Activated CD4-positive, alpha-beta T cell treated with anti-CD3 and anti-CD28 coated beads, Interleukin-2, amount 10 ng/mL, durations not matched to agents 24 days and 14 days (primary cell): ENCODE measurements at places on chromosomes 16 and 17. TPM values are rescaled to one million over a fixed set of nuclear protein-coding genes. Genes with fewer than 3 reads are reported as not detected.

Gene TMEM235
- not detected in 2 replicates for total RNA-seq

GRCh38 chr16:57530104-57530521, 6.3 kb downstream of the CCDC102A start:
- peaks cover 49% of the 10 kb centered on the region for H3K4me1 ChIP-seq
- H3K27me3 ChIP-seq, result no peaks in the 10 kb centered on the region
- H3K27ac ChIP-seq, result peak overlapping the region; percentile 97
- H3K4me3 ChIP-seq, result peak overlapping the region; percentile 84
- peaks cover 8% of the 10 kb centered on the region for H3K36me3 ChIP-seq

- peaks cover 12% of the 10 kb centered on the region for H3K36me3 ChIP-seq
- DNase-seq, result no peak
- no peaks in the 10 kb centered on the region for H3K27me3 ChIP-seq
- H3K4me1 ChIP-seq, result peaks cover 44% of the 10 kb centered on the region
These were observed 526 bp downstream of the ZZEF1 start for GRCh38 chr17:4142107-4142900.

Gene GINS2
- 87.4 and 93.0 TPM in 2 replicates for total RNA-seq

DNA sequence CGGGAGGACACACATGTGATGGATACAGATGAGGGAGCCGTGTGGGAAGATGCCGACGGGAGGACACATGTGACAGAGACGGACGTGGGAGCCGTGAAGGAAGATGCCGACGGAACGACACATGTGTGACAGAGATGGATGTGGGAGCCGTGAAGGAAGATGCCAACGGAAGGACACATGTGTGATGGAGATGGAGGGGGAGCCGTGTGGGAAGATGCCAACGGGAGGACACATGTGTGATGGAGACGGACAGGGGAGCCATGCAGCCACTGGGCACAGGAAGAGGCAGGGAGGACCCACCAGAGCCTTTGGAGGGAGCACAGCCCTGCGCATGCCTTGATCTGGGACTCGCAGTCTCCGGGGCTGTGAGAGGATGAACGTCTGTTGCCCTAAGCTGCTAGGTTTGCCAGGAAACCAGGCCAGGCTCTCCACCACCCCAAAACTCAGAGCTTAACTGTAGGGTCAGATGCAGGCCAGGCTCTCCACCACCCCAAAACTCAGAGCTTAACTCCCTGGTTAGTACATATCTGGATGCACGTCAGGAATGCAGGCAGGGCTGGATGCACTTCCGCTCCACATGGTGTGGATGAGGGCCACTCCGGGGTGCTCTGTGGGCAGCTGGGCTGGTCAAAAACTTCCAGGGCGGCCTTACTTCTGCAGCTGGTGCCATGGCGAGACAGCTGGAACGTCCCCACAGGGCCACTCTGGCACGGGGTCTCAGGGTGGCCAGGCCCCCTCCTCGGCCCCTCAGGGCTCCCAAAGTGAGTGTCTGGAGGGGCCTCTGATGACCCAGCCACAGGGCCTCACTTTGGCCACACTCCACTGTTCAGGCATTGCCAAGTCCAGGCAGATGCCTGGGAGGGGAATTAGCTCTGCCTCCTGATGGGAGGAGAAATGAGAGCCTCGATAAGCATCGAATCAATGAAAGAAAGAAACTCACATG, 47.7 kb upstream of the ZNF469 start:
- no peak for DNase-seq
- no peaks in the 10 kb centered on the region for H3K27me3 ChIP-seq
- no peaks in the 10 kb centered on the region for H3K36me3 ChIP-seq
- H3K27ac ChIP-seq, result no peak overlapping the region

DNA sequence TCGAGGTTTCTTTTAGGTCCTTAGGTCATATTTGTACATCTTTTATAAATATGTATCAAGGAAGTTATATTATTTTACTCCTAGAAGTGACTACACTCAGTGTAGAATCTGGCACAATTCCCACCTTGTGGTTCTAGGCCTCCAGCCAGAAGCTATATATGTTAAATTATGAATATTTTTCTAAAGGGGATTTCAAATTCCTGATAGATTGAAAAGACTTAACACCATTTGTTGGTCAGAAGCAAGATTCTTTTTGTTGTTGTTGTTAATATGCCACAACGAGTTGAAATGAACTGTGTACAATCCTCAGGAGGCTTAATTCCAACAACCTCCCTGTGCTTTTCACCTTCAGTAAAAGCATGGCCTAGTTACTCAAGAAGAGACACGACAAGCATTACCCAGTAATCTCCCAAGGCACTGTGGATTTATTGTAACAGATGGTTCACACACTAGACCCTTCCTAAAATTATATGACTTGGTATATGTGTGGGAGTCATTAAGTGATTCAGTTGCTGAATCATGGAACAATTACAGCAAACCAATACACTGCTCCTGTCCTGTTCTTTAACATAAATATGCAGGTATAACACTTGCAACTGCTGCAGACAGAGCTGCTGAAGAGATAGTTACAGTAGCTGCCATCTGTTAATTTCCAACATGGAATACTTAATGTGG, 964.4 kb upstream of the GOT2 start:
- H3K36me3 ChIP-seq, result no peaks in the 10 kb centered on the region
- no peak overlapping the region for H3K27ac ChIP-seq
- no peak for DNase-seq

DNA sequence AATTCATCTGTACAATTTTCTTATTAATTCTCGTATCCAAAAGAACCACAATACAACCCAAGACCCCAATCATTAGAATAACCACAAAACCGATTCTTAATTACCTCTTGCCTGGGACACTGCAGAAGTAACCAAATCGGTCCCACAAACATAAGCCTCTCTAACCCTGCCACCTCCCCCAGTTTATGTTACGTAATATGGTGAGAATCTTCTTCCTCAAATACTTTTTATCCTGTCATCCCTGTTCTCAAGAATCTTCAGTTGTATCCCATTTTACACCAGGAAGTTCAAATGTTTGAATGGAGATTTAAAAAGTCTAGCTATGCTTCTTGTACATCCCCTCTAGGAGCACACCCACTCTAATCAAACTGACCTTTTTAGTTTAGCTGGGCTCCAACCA, 269.3 kb upstream of the TBX2 start:
- H3K27me3 ChIP-seq, result peaks cover 3% of the 10 kb centered on the region
- H3K4me1 ChIP-seq, result peaks cover 4% of the 10 kb centered on the region
- no peak overlapping the region for H3K27ac ChIP-seq
- H3K36me3 ChIP-seq, result no peaks in the 10 kb centered on the region
- DNase-seq, result no peak
- no peak overlapping the region for H3K4me3 ChIP-seq

Gene GJD3
- total RNA-seq, result 0.23 and 0.38 TPM in 2 replicates

- DNase-seq, result peak; percentile 37
- no peak overlapping the region for H3K27ac ChIP-seq
- no peak overlapping the region for H3K4me3 ChIP-seq
- no peaks in the 10 kb centered on the region for H3K36me3 ChIP-seq
- H3K27me3 ChIP-seq, result peaks cover 4% of the 10 kb centered on the region
These were observed 33.2 kb upstream of the FAM20A start for GRCh38 chr17:68634345-68634876.

- no peak for DNase-seq
- H3K4me3 ChIP-seq, result no peak overlapping the region
- H3K27me3 ChIP-seq, result peaks cover 6% of the 10 kb centered on the region
- H3K4me1 ChIP-seq, result no peaks in the 10 kb centered on the region
- no peaks in the 10 kb centered on the region for H3K36me3 ChIP-seq
- no peak overlapping the region for H3K27ac ChIP-seq
These were observed 28.9 kb upstream of the GNA13 start for GRCh38 chr17:65085397-65085796.

DNA sequence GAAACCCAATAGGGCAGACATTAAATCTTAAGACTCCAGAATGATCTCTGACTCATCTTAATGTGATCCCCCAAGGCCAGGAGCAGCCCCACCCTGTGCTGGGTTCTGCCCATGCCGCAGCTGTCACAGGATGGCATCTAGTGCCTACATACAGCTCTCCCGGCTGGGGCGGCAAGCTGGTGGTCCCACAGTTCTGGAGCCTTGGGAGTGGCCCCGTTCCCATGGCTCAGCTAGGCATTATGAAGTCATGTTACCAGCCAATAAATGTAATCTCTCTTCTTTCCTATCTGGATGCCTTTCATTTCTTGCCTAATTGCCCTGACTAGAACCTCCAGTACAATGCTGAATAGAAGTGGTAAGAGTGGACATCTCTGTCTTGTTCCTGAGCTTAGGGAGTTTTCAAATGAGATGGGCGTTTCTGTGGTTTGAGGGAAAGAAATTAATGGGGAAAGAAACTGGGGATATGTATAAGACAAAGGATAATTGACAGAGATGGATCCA, 95.7 kb upstream of the DNAH17 start:
- no peak overlapping the region for H3K4me3 ChIP-seq
- no peaks in the 10 kb centered on the region for H3K27me3 ChIP-seq
- peaks cover 50% of the 10 kb centered on the region for H3K36me3 ChIP-seq
- no peak for DNase-seq

Gene MYLK3
- 0.23 and 1.0 TPM in 2 replicates for total RNA-seq

Gene CORO1A
- total RNA-seq, result 748 and 758 TPM in 2 replicates

DNA sequence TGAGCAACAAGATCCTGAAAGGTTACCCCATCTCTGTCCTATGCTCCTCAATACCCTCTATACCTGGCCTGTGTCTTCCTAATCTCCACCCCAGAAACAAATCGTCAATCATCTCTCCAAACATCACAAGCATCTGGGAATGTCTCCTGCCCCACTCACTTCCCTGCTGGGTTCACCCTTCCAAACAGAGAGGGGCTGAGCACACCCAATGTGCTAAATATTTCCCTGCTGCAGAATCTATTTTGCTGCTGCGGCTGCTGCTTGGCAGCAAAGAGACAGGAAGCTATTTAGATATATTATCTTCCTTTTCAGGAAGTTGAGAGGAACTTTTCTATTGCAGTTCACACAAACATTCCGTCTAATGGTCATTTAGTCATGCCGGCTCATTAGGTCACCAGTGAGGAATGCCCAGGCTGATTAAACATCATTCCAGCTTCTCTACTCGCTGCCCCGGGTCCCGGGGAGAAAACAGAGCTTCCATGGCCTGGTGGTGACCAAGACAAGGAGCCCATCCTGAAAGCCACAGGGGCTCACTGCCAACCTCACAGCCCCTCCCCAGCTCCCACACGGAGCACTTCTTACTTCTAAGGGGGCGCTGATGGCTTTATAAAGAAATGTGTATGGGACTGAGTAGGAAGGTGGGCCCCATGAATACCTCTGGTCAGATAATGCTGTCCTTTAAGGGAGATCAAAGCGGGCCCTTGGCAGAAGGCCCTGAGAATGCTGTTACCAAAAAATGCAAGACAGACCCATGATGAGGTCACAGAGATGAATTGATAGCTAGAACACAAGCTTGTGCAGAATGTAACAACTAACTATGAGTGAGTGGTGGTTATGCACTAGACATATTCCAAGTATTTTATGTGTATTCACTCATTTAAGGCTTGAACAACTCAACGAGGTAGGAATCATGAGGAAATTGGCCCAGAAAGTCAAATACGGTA, 218.3 kb downstream of the SOX9 start:
- H3K4me3 ChIP-seq, result no peak overlapping the region
- no peak overlapping the region for H3K27ac ChIP-seq
- no peaks in the 10 kb centered on the region for H3K4me1 ChIP-seq
- DNase-seq, result no peak
- peaks cover 1% of the 10 kb centered on the region for H3K27me3 ChIP-seq

DNA sequence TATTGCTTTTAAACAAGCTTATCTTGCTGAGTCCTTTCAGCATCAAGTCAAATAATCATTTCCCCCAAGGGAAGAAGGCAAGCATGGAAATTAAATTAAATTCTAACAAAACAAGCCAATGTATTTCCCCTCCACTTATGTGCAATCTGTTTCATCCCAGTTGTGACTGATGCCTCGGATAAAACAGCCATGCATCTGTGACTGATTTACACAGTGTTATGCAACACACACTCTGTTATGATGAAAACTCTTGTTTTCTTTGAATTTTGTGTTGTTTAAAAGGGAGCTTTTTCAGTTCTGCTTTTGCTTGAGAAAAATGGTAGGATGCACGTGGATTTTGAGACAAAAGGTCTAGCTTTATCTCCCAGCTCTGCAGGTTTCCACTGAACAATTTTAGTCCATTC, 32.6 kb downstream of the TMEM100 start:
- peaks cover 8% of the 10 kb centered on the region for H3K27me3 ChIP-seq
- no peak for DNase-seq
- no peaks in the 10 kb centered on the region for H3K36me3 ChIP-seq
- no peak overlapping the region for H3K4me3 ChIP-seq

DNA sequence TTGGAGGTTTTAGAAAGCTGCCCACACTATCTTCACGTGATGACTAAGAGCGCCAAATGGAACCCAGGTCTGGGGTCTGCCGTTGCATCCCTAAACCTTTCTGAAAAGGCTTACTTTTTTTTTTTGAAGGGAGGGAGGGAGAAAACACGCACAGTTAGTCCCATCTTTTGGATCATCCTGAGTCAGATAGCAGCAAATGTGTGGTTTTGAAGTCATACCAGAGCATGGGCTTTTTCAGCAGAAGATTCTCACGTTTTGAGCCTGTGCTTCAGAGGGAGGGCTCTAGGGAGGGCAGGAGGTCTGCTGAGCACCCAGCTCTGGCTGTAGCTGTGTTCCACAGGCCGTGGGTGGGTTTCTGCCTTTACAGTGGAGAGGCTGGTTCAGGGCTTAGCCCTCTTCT, 194.7 kb downstream of the SNX29 start:
- H3K36me3 ChIP-seq, result no peaks in the 10 kb centered on the region
- H3K4me3 ChIP-seq, result no peak overlapping the region
- H3K4me1 ChIP-seq, result peaks cover 3% of the 10 kb centered on the region
- no peak overlapping the region for H3K27ac ChIP-seq
- no peak for DNase-seq

GRCh38 chr17:46026166-46027047, 27.4 kb downstream of the STH start:
- no peak overlapping the region for H3K4me3 ChIP-seq
- H3K36me3 ChIP-seq, result peaks cover 30% of the 10 kb centered on the region
- no peaks in the 10 kb centered on the region for H3K27me3 ChIP-seq
- H3K4me1 ChIP-seq, result peaks cover 4% of the 10 kb centered on the region
- DNase-seq, result no peak

DNA sequence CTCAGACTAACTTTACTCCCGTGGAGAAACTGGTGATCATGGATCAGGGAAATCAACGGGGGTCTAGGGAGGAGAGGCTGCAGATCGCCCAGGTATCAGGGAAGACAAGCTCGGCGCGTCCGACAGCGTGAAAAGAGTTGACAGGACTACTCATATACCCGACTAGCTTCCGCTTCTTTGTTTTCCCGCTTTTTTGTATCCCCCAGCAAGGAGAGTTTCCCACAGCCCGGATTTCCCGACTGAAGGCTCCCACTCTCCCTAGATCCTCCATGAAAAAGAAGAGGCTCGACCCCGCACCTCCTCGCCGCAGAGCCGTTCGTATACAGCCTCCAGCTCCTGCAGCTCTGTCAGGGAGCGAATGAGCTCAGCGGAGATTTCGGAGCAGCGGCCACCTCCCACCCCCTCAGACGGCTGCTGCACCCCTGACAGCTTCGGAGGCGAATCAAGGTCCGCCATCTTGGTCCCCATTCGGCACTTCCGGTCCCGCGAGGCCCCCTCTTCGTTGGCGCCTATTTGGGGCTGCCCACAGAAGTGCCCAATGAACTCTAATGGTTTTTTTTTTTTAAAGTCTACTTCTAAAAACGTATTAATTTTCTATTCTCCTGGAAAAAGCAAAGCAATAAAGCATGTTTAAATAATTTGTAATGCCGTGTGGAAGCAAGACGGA, at the start of gene COG4:
Gene COG4, minus strand, starts transcription at position 479 of the 667 bp plus-strand sequence. Its CDS starts 11 bp downstream, at position 468.
- H3K4me1 ChIP-seq, result peaks cover 41% of the 10 kb centered on the region
- peak; percentile 97 for DNase-seq
- peak within 1 kb of the TSS; percentile 96 for H3K27ac ChIP-seq
- no peaks in the 10 kb centered on the region for H3K27me3 ChIP-seq
- peak within 1 kb of the TSS; percentile 92 for H3K4me3 ChIP-seq

- no peaks in the 10 kb centered on the region for H3K4me1 ChIP-seq
- no peak overlapping the region for H3K4me3 ChIP-seq
These were observed 208.0 kb downstream of the NTN1 start for GRCh38 chr17:9229160-9229825.

Gene GFAP
- not detected in 2 replicates for total RNA-seq
